ENCODE measurements at places on chromosomes 11 and 22. TPM values are rescaled to one million over a fixed set of nuclear protein-coding genes. Genes with fewer than 3 reads are reported as not detected.
A peak's percentile ranks its signal among the peaks of the same experiment; 100 is the strongest.

The PLAAT4 gene
- 15.2 TPM for total RNA-seq

DNA sequence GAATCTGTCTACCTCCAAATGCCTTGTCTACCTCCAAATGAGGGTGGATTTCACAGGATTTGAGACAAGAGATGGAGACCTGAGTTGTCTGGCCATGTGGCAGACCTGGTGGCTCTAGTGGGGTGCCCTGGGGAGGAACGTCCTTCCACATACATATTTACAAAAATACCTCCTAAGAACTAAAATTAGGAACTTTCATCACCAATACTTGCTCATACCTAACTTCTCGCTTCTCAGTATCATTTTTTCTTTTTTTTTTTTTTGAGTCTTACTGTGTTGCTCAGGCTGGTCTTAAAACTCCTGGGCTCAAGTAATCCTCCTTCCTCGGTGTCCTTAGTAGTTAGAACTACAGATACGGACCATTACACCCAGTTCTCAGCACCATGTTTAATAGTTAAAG is 117.9 kb downstream of the MED15 start:
- no peak overlapping the region for H3K4me3 ChIP-seq
- H3K36me3 ChIP-seq = no peaks in the 10 kb centered on the region
- H3K27ac ChIP-seq = no peak overlapping the region
- H3K4me1 ChIP-seq = no peaks in the 10 kb centered on the region

The KCNK7 gene
- 0.69 TPM for total RNA-seq

DNA sequence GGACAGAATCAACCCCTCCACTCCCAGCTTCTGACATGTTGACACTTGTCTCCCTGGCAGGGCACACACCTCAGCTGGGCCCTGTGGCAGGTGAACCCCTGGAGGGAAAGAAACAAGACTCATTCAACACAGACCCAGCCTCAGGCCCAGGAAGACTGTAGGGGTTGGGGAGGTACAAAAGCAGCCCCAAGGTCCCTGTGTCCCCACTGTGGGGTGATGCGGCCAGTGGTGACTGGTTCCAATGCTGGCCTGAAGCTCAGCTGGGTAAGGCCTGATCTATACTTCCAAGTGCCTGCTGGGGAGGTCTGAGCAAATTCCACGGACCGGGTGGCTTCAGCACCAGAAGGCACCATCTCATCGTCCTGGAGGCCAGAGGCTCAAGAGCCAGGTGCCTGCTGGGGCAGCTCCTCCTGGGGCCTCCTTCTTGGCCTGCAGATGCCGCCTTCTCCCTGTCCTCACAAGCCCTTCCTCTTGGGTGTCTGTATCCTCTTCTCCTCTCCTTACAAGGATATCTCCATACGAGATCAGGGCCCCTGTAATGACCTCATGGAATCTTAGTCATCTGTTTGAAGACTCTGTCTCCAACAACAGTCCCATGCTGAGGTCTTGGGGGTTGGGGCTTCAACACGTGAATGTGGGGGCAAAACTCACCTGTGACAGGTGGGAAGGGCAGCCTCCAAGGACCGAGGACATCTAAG is 1492.1 kb downstream of the BRD1 start:
- DNase-seq = no peak
- H3K36me3 ChIP-seq = no peaks in the 10 kb centered on the region
- H3K27me3 ChIP-seq = peaks cover 3% of the 10 kb centered on the region

DNA sequence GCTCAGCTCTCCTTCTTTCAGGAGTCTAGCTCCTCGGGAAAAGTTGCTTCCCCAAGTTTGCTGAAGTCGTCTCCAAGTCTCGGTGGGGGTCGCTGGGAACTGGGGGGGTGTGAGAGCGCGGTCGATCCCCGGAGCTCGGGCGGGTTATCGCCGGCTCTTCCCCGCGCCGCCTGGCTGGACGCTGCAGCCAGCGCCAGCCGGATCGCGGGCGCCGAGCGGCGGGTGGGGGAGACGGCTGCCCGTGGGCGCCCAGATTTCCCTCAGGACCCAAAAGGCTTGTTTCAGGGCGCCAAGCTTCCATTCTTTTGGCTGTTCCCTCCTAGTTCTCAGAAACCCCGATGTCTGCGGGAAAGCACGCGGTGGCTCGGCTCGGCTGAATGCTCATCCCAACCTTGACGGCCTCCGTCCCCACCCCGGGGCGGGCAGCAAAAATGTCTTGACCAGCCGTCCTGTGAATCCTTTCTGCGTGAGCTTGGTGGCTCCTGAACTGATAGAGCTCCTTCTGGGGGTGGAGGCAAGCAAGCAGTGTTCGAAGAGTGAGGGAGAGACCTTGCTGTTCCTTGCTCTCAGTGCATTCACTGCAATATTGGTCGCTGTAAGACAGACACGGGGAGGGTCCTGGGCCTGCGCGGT is 1.7 kb downstream of the ZBTB16 start:
- H3K27me3 ChIP-seq = peaks cover 47% of the 10 kb centered on the region
- H3K27ac ChIP-seq = no peak overlapping the region
- H3K4me1 ChIP-seq = no peaks in the 10 kb centered on the region
- no peak for DNase-seq
- peak overlapping the region; percentile 60 for H3K4me3 ChIP-seq

DNA sequence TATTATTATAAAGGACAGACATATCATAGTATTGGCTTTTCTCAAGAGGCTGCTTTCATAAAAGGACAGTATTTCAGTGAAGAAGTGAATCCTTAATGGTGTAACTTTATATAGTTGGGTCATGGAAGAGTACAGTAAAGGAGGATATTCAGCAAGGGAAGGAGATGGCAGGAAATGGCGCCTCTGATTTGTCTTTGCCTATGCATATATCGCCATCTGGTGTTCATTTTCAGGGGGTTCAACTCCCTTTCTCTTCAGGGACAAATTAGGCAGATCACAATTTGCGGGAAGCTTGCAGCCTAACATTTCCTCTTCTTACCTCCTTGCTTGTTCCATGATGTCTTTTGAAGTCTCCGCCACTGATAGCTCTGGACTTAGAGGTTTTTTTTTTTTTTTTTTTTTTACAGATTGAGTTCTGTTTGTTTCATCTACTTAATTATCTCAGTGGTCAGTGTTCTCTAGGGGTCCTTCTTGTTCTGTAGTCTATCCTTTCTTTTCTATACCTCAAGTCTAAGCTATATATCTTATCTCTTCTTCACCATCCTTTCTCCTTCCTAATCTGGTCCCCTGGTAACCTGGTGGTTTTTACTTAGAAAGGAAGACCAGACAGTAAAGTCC is 21.8 kb upstream of the RRM1 start:
- H3K4me3 ChIP-seq = no peak overlapping the region
- H3K36me3 ChIP-seq = no peaks in the 10 kb centered on the region
- H3K27me3 ChIP-seq = no peaks in the 10 kb centered on the region
- DNase-seq = peak; percentile 73
- no peaks in the 10 kb centered on the region for H3K4me1 ChIP-seq

The C1QTNF4 gene
- not detected for total RNA-seq

The CRYBA4 gene
- total RNA-seq = not detected

The MMP3 gene
- not detected for total RNA-seq

- H3K27me3 ChIP-seq = peaks cover 36% of the 10 kb centered on the region
- no peak overlapping the region for H3K4me3 ChIP-seq
- no peaks in the 10 kb centered on the region for H3K36me3 ChIP-seq
Observed at GRCh38 chr11:114066046-114066648, 6.6 kb downstream of the ZBTB16 start.

DNA sequence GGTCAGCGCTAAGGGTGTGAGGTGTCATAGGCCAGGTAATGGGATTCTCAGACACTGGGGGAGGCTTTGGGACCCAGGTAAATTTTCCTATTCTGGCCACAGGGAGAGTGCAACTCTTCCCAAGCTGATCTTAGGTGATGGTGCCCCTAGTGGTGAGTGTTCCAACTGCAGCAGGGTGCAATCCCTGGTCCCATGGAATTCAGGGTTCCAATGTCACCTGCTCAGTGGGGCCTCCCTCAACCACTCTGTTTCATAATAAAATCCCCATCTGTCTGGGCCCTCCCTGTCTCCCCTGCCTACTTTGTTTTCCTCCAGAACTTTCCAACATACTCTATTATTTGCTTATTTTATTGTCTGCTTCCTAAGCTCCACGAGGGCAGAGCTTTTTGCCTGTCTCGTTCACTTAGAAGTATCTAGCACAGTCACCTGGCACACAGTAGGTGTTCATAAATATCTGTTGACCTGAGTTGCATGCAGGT is 2.9 kb upstream of the SGSM1 start:
- H3K4me1 ChIP-seq = no peaks in the 10 kb centered on the region
- no peak overlapping the region for H3K4me3 ChIP-seq
- no peaks in the 10 kb centered on the region for H3K36me3 ChIP-seq
- peak; percentile 35 for DNase-seq
- no peak overlapping the region for H3K27ac ChIP-seq

DNA sequence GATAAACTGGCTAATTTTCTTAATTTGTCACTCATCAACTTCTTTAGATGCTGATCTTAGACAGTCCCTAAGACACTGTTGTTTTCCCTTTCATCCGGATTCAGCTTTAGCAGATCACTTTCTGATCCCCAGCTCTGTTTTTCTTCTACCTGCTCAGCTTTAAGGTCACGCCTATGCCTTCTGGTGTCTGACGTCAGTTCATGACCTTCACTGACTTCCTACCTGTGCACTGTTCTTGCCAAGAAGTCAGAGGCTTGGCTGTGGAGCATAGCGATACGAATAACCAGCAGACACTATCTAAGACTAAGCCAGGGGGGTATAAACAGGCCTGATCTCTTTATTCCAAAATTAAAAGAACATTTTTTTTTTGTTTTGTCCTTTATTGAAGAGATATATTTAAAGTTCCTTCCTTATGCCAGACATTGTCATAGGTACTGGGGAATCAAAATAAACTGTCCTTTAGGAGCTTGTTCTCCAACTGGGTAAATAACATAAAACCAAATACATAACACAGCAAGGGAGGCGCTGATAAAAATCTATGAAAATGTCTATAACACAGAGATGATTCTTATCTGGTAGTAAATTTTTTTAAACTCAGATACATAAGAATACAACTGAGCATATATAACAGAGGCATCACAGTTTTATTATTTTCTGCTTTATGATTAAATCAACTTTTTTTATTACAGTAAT is 352.2 kb upstream of the CTSC start:
- H3K4me1 ChIP-seq = no peaks in the 10 kb centered on the region
- H3K4me3 ChIP-seq = no peak overlapping the region
- no peaks in the 10 kb centered on the region for H3K36me3 ChIP-seq
- H3K27me3 ChIP-seq = no peaks in the 10 kb centered on the region
- H3K27ac ChIP-seq = no peak overlapping the region

DNA sequence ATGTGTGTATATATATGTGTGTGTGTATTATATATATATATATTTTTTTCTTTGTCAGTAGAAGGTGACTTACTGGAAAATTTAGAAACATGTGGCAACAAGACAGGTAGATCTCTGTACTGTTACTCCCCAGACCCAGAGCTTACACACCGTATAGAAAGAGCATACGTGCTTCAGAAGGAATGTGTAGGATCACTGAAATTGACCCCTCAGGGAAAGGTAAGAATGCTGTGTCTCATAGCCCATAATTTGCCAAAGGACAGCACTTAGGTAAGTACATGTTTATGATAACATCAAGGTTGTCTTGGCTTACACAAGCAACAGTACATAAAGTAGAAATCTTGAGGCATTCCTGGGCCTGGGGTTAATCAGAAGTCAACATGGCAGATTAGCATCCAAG is 54.2 kb upstream of the PDE3B start:
- no peaks in the 10 kb centered on the region for H3K27me3 ChIP-seq
- H3K4me1 ChIP-seq = no peaks in the 10 kb centered on the region
- no peaks in the 10 kb centered on the region for H3K36me3 ChIP-seq
- no peak overlapping the region for H3K27ac ChIP-seq

GRCh38 chr11:123434262-123434661 is 4.2 kb downstream of the GRAMD1B start:
- peaks cover 6% of the 10 kb centered on the region for H3K27me3 ChIP-seq
- no peak overlapping the region for H3K27ac ChIP-seq
- H3K4me1 ChIP-seq = no peaks in the 10 kb centered on the region
- H3K4me3 ChIP-seq = no peak overlapping the region
- DNase-seq = no peak

DNA sequence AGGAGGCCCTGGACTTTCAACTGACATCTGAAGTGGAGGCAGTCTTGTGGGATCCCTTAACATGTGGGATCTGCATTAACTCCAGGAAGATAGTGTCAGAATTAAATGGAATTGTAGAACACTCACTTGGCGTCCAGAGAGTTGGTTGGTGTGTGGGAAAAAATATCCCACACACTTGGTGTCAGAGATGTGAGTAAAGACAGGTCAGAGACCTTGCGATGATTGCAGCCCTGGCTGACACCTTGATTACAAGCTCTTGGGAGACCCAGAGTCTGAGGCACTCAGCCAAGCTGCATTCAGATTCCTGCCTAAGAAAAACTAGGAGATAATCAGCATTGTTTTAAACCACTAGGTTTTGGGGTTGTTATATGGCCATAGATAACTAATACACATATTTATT is 7.2 kb upstream of the TPCN2 start:
- peaks cover 7% of the 10 kb centered on the region for H3K4me1 ChIP-seq
- no peaks in the 10 kb centered on the region for H3K36me3 ChIP-seq
- no peaks in the 10 kb centered on the region for H3K27me3 ChIP-seq
- H3K4me3 ChIP-seq = no peak overlapping the region
- H3K27ac ChIP-seq = no peak overlapping the region

The H19 gene
- total RNA-seq = 1,268 TPM

The DDX10 gene
- total RNA-seq = 48.8 TPM

DNA sequence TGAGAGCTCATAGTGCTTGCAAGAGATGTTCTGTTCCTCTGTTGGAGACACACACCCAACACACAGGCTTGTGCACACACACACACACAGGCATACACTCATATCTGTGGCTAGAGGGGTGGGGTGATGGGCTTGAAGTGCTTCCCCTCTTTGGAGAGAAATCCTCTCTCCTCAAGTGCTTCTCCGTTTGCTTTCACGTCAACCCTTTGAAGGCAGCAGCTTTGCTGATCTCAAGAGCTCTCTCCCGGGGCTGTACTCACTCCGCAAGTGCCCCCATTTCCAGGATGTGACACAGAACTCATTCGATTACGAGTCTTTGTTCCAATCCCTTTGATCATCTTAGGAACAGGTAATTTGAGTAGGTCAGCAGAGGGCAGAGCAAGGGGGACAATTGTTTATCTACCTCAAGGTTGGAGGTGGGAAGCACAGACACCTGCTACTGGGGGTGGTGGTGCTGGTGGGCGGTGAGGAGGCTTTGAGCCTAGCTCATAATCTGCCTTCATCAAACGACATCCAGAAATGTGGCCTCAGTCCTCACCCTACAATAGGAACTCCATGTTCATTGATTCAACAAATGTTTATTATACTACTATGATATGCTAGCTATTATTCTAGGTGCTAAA is 529.8 kb upstream of the CADM1 start:
- no peaks in the 10 kb centered on the region for H3K36me3 ChIP-seq
- no peak for DNase-seq
- H3K27ac ChIP-seq = no peak overlapping the region
- peaks cover 2% of the 10 kb centered on the region for H3K27me3 ChIP-seq
- no peak overlapping the region for H3K4me3 ChIP-seq

DNA sequence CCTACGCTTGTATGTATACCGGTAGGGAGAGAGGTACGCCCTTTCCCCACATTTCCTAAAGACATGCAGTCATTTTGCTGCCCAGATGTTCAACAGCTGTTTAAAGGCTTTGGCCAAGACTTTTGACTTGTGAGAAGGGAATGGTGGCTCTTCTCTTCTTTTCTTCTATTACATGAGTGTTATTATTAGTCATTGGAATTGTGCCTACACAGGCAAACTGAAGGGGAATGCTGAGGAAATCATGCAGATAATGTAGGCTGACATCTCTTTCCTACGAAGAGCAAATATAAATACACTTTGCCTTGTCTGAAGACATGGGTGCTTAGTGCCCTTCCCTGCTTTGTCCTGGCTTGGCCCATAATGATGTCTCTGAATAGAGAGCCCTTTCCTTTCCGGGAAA is 194.3 kb upstream of the NARS2 start:
- 0 out of 2 replicates have a peak, but pooled peaks cover 5% of the 10 kb centered on the region for H3K27me3 ChIP-seq
- no peak overlapping the region for H3K27ac ChIP-seq
- H3K36me3 ChIP-seq = no peaks in the 10 kb centered on the region
- no peak for DNase-seq
- H3K4me3 ChIP-seq = no peak overlapping the region

Data from Panc1 (cell line).